ENCODE measurements at places on chromosomes 2 and 18. TPM values are rescaled to one million over a fixed set of nuclear protein-coding genes. Genes with fewer than 3 reads are reported as not detected.

GRCh38 chr2:198712485-198712884 lies 745.3 kb downstream of the SATB2 start:
- no peak overlapping the region for H3K4me3 ChIP-seq
- no peak for DNase-seq
- no peaks in the 10 kb centered on the region for H3K36me3 ChIP-seq
- no peaks in the 10 kb centered on the region for H3K27me3 ChIP-seq

Gene AGFG1
- total RNA-seq, result 35.3 TPM

Gene HS6ST1
- total RNA-seq, result 26.1 TPM

DNA sequence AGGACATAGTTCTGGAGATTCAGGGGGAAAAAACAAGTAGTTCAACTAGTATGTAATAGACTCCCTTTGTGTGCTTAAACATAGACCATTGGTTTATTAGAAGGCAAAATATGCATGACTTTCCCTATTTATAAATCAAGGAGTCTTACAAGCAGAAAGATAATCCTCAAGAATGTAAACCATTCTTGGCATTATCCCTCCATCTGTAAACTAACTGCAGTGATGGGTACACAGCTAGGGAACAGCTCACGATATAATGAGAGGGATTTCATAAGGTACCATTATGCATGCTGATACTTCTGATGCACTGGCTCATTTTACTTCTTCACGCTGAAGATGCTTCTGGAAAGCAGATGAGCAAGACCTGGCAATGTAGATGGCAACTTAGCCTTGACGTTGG lies 878 bp downstream of the FBXO15 start:
- no peaks in the 10 kb centered on the region for H3K36me3 ChIP-seq
- H3K4me3 ChIP-seq, result peak overlapping the region; percentile 86
- H3K4me1 ChIP-seq, result peaks cover 12% of the 10 kb centered on the region
- peaks cover 6% of the 10 kb centered on the region for H3K27me3 ChIP-seq
- H3K27ac ChIP-seq, result no peak overlapping the region

DNA sequence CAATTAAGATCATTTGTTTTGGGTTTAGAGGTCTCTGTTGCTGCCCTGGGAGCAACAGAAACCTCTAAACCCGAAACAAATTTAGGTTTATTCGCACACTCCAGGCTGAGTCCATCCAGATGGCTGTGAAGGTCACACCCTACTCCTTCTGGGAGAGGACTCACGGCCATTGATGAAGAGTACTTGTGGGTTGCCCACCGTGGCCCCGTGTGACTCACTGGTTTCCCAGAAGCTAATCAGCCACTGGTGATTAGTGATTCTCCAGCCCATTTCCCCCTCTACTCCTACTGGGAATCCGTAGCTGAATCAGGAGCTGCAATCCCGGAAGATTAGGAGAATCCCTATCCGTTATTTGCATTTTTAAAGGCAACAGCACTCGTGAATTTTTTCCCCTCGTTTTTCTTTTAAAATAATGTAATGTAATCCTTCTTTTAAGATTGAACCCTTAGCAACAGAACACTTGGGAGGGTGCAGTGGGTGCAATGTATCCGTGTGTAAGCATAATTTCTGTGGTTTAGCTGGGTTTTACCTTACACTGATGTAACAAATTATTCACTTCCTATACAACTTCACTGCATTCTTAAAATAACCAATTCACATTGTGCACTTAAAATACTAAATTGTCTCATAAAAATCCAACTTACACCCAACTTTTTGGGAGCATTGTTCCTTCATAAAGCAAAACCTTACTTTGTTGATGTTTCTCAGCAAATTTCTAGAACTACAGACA lies 27.5 kb upstream of the EPAS1 start:
- no peaks in the 10 kb centered on the region for H3K36me3 ChIP-seq
- no peak overlapping the region for H3K27ac ChIP-seq
- H3K27me3 ChIP-seq, result no peaks in the 10 kb centered on the region
- no peak overlapping the region for H3K4me3 ChIP-seq

DNA sequence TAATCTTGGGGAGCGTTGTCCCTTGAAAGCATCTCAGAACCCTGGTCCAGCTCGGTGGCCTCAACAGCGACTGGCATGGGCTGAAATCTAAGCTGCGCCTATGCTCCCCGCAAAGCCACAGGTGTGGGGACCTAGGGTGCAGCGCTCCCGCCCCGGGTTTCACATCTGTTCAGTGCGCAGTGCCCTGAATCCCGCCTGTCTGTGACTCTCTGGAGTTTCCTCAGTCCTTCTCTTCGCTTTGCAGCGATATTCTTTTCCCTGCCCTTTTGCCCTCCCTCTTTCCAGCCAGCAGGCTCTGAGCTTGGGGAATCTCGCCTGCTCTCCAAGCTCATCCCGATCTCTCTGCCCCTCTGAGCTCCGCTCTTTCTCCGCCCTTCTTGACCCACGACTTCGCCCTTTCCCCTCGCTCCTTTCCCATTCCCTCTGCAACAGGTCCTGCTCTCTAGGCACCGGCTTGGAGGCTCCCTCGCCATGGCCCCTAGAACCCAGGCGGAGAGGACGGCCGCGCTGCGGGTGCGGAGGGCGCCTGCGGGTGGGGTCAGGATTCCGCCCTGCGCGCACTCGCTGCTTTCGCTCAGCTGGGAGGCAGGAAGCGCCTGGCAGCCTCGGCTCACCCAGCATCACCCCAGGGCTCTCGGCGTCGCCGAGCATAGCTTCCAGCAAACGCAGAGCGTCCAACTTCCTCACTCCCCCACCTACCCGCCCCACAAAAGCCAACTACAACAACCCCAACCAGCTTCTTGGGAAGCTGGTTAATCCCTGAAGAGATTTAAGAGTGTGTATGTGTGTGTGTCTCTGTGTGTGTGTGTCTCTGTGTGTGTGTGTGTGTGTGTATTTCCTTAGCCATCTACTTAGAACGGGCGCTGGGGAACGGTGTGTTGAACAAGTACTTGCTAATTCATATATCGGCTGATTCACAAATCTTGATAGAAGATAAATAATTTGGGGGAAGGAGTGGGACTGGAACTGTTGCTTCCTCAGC lies 1.1 kb downstream of the GRP start:
- peak overlapping the region; percentile 14 for H3K4me3 ChIP-seq
- H3K36me3 ChIP-seq, result no peaks in the 10 kb centered on the region
- peaks cover 5% of the 10 kb centered on the region for H3K4me1 ChIP-seq
- H3K27ac ChIP-seq, result no peak overlapping the region

- no peak overlapping the region for H3K4me3 ChIP-seq
- H3K27me3 ChIP-seq, result no peaks in the 10 kb centered on the region
- no peaks in the 10 kb centered on the region for H3K4me1 ChIP-seq
- DNase-seq, result peak; percentile 80
- no peaks in the 10 kb centered on the region for H3K36me3 ChIP-seq
Observed at GRCh38 chr2:159946326-159946999, 116.0 kb downstream of the PLA2R1 start.

- peaks cover 13% of the 10 kb centered on the region for H3K27me3 ChIP-seq
- peak; percentile 28 for DNase-seq
- H3K4me1 ChIP-seq, result peaks cover 10% of the 10 kb centered on the region
- H3K4me3 ChIP-seq, result no peak overlapping the region
- H3K27ac ChIP-seq, result no peak overlapping the region
Observed at GRCh38 chr18:56538746-56539145, 99.6 kb downstream of the TXNL1 start.

Gene LRRC30
- not detected for total RNA-seq

DNA sequence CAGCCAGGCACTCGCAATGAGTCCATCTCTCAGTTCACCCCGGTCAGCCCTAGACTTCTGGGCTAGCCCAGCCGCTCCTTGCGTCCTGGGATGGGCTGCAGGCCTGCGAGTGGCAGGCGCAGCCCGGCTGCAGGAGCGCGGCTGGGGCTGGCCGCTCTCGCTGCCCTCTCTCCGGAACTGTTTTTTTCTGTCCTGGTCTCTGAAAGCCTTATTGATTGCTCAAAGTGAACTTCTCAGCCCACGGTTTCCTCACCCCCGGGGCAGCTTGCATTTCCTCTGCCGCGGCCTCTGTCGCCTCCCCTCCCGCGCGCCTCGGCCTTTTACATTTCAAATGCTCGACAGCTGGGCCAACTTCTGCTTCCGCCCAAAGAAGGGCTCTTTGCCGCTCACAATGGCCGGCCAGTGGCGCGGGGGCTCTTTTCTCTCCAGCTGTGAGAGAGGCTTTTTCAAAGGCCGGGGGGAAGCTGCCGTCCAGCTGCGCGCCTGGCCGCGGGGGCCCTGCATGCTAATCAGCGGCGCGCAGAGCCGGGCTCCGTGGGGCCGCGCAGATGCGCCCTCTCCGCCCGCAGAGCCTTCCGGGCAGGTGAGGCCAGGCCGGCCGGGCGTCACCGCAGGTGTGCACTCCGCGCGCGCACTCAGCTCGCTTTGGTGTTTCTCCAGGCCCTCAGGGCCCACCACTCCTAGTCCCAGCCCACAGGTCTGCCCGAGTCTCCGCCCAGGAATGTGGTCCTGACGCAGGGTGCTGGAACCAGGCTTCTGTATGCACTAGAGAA lies 513.8 kb downstream of the RNF144A start:
- no peaks in the 10 kb centered on the region for H3K4me1 ChIP-seq
- DNase-seq, result peak; percentile 5
- no peak overlapping the region for H3K27ac ChIP-seq

Gene UPP2
- total RNA-seq, result not detected

DNA sequence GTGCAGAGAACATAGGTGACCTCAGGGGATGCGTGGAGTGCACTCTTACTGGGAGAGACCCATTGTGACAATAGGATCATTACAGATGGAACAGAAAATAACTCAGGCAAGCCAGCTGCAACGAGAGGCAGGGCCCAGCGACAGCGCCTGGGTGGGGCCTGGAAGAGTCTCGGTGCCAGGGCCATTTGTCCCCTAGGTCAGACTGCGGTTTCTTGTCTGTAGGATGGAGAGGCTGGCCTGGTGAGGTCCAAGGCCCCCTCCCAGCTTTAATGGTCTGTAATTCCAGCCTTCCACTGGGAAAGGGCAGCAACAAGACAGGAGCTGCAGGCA lies 208.6 kb upstream of the APCDD1 start:
- no peaks in the 10 kb centered on the region for H3K36me3 ChIP-seq
- no peak overlapping the region for H3K27ac ChIP-seq
- no peak overlapping the region for H3K4me3 ChIP-seq
- peaks cover 20% of the 10 kb centered on the region for H3K4me1 ChIP-seq
- no peak for DNase-seq
- no peaks in the 10 kb centered on the region for H3K27me3 ChIP-seq

DNA sequence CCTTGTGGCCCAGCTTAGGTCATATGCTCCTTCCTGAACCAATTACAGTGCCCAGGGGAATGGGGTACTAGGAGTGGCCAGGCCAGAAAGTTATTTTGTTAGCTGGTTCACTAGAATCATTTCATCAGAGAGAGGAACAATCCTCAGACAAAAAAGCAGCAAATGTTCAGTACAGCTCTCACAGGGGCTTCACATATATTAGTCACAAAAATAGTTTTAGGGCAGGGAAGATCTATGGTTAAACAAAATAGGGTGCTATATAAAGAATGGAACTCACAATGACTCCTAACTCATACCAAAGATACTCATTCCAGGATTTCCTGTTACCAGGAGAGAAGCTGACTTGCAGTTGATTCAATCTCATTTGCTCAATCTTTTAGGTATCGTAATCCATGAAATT lies 71.0 kb downstream of the CWC22 start:
- H3K36me3 ChIP-seq, result no peaks in the 10 kb centered on the region
- no peak for DNase-seq
- no peak overlapping the region for H3K4me3 ChIP-seq
- H3K27ac ChIP-seq, result no peak overlapping the region

GRCh38 chr2:241996100-241996499 lies 126.6 kb downstream of the RTP5 start:
- no peaks in the 10 kb centered on the region for H3K36me3 ChIP-seq
- H3K27me3 ChIP-seq, result no peaks in the 10 kb centered on the region
- H3K4me1 ChIP-seq, result no peaks in the 10 kb centered on the region
- no peak overlapping the region for H3K27ac ChIP-seq
- no peak overlapping the region for H3K4me3 ChIP-seq

DNA sequence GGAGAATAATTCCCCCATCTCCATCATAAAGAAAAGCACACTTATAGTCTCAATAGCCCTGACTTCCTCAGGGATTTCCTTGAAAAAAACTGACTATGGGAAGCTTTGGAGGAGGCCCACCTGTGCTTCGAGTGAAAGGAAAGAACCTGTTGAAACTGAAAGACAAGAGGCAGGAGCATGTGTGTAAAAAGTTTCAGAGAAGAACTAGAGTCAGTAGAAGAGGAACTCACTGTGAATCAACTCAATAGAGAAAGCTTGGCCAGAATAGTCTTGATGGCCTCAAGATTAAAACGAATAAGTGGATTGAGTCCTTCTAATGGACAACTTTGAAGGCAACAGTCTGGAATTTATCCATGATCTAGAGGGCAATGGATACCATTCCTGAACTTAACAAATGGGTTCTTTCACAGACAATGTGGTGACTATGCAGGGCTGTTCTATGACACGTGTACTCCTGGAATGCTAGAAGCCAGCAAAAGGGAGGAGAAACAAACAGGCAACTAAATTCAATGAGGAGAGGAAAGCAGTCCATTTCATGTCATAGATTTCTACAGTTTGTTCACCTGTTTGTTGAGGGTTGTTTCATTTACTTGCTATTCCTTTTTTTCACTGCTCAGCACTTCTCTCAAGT lies 442.3 kb downstream of the GRB14 start:
- DNase-seq, result no peak
- no peak overlapping the region for H3K27ac ChIP-seq
- H3K27me3 ChIP-seq, result no peaks in the 10 kb centered on the region
- H3K36me3 ChIP-seq, result no peaks in the 10 kb centered on the region
- no peaks in the 10 kb centered on the region for H3K4me1 ChIP-seq
- no peak overlapping the region for H3K4me3 ChIP-seq

GRCh38 chr2:197904446-197904845 lies 100.1 kb downstream of the PLCL1 start:
- no peaks in the 10 kb centered on the region for H3K36me3 ChIP-seq
- no peak overlapping the region for H3K27ac ChIP-seq
- no peak for DNase-seq

Gene FLACC1
- 0.53 TPM for total RNA-seq

Gene IL1F10
- not detected for total RNA-seq

Gene WDR33
- total RNA-seq, result 28.2 TPM

DNA sequence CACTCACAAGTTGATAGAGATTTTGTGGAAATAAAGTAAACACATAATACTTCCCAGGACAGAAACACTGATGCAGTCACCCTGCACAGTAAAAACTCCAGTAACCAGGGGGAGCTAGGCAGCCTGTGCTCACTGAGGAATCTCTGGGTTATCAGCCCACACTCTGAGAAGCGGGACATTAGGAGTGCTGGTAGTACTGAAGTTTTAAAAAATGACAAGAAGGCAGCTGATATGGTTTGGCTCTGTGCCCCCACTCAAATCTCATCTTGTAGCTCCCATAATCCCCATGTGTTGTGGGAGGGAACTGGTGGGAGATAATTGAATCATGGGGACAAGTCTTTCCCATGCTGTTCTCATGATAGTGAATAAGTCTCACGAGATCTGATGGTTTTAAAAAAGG lies 31.4 kb downstream of the KCTD1 start:
- H3K4me3 ChIP-seq, result no peak overlapping the region
- H3K27ac ChIP-seq, result no peak overlapping the region
- no peaks in the 10 kb centered on the region for H3K27me3 ChIP-seq
- peaks cover 18% of the 10 kb centered on the region for H3K4me1 ChIP-seq
- peak; percentile 54 for DNase-seq

Gene DSG4
- total RNA-seq, result not detected

DNA sequence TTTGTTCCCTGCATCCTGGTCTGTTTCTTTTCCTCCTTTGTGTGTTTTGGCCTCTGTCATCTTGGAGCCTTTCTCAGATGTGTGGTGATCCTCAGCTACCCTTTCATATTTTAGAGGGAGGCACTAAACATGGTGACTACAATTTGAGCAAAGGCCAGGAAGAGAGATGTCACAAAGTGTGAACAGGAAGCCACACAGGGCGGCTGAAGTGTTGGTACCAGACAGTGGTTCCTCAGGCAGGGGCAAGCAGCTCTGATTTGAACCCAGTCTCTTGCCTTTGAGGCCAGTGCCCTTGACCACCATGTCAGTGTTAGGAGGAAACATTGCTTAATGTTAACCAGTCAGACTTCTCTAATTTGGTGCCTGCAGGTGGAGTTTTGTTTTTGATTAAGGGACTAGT lies 9.2 kb downstream of the LRRFIP1 start:
- no peak overlapping the region for H3K27ac ChIP-seq
- DNase-seq, result no peak
- H3K36me3 ChIP-seq, result no peaks in the 10 kb centered on the region

Gene ADAM23
- total RNA-seq, result 9.3 TPM
